Progenitor cell of endocrine pancreas (in vitro differentiated cells): ENCODE measurements at places on chromosomes 13 and 19. TPM values are rescaled to one million over a fixed set of nuclear protein-coding genes. Genes with fewer than 3 reads are reported as not detected.

GRCh38 chr13:36344173-36344572 lies 2.0 kb downstream of the SPART start:
- DNase-seq = no peak
- H3K27me3 ChIP-seq = peaks cover 23% of the 10 kb centered on the region
- peak overlapping the region; percentile 93 for H3K4me3 ChIP-seq
- H3K27ac ChIP-seq = peak overlapping the region; percentile 99
- peaks cover 16% of the 10 kb centered on the region for H3K4me1 ChIP-seq

GRCh38 chr13:32176696-32177095 lies 138.5 kb downstream of the ZAR1L start:
- no peak for DNase-seq
- peaks cover 7% of the 10 kb centered on the region for H3K4me1 ChIP-seq
- H3K27me3 ChIP-seq = no peaks in the 10 kb centered on the region
- H3K27ac ChIP-seq = no peak overlapping the region
- H3K4me3 ChIP-seq = no peak overlapping the region
- H3K36me3 ChIP-seq = no peaks in the 10 kb centered on the region

DNA sequence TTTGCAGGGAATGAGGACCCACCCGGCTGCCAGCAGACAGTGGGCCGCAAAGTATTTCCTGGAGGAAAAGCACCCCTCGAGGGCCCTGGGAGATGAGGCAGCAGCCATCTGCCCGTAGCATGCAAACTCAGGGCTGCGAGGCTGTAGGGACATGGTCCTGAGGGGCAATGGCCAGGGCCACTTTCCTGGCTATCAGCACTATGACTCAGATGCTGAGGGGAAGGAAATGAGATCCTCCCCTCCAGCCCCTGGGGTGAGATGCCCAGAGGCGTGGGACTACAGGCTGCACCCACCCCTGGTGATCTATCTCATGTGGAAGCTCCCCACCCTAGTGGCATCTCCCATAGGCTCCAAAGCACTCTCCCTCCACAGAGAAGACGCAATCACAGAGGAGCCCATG lies 80.1 kb downstream of the SLC7A1 start:
- no peak overlapping the region for H3K4me3 ChIP-seq
- no peak overlapping the region for H3K27ac ChIP-seq
- no peaks in the 10 kb centered on the region for H3K27me3 ChIP-seq
- H3K36me3 ChIP-seq = peaks cover 12% of the 10 kb centered on the region
- no peaks in the 10 kb centered on the region for H3K4me1 ChIP-seq
- no peak for DNase-seq

GRCh38 chr19:415292-415691 lies 6.3 kb upstream of the C2CD4C start:
- no peak overlapping the region for H3K27ac ChIP-seq
- no peaks in the 10 kb centered on the region for H3K27me3 ChIP-seq
- H3K4me3 ChIP-seq = no peak overlapping the region
- H3K36me3 ChIP-seq = peaks cover 4% of the 10 kb centered on the region
- no peak for DNase-seq

GRCh38 chr13:74825152-74825937 lies 656.6 kb downstream of the TBC1D4 start:
- H3K4me3 ChIP-seq = no peak overlapping the region
- H3K27me3 ChIP-seq = no peaks in the 10 kb centered on the region
- no peak for DNase-seq
- H3K36me3 ChIP-seq = no peaks in the 10 kb centered on the region
- H3K27ac ChIP-seq = no peak overlapping the region

- no peaks in the 10 kb centered on the region for H3K4me1 ChIP-seq
- H3K27me3 ChIP-seq = no peaks in the 10 kb centered on the region
- DNase-seq = no peak
- no peak overlapping the region for H3K4me3 ChIP-seq
- no peaks in the 10 kb centered on the region for H3K36me3 ChIP-seq
These were observed 25.4 kb upstream of the ZNF766 start for GRCh38 chr19:52244021-52244420.

DNA sequence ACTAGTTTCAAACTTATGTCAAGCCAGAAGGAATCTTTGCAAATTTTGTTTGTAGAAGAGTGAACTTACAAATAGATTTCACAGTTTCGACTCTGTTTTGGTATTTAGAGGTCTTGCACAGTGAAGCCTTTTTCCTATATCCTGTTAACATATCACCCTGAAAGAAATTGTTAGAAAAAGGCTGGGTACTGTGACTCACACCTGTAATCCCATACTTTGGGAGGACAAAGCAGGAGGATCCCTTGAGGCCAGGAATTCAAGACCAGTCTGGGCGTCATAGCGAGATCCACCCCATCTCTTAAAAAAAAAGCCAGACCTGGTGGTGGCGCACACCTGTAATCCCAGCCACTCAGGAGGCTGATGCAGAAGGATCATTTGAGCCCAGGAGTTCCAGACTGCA lies 224.0 kb downstream of the GGACT start:
- H3K36me3 ChIP-seq = peaks cover 7% of the 10 kb centered on the region
- no peaks in the 10 kb centered on the region for H3K27me3 ChIP-seq
- no peak for DNase-seq
- no peak overlapping the region for H3K4me3 ChIP-seq
- no peaks in the 10 kb centered on the region for H3K4me1 ChIP-seq
- H3K27ac ChIP-seq = no peak overlapping the region

GRCh38 chr19:50222691-50223438 lies 19.4 kb downstream of the MYH14 start:
- DNase-seq = no peak
- H3K4me1 ChIP-seq = no peaks in the 10 kb centered on the region
- H3K36me3 ChIP-seq = peaks cover 27% of the 10 kb centered on the region
- no peak overlapping the region for H3K4me3 ChIP-seq
- H3K27me3 ChIP-seq = no peaks in the 10 kb centered on the region

- no peak for DNase-seq
- H3K4me3 ChIP-seq = no peak overlapping the region
- peaks cover 18% of the 10 kb centered on the region for H3K4me1 ChIP-seq
- no peak overlapping the region for H3K27ac ChIP-seq
- H3K36me3 ChIP-seq = no peaks in the 10 kb centered on the region
These were observed 368.0 kb upstream of the SGCG start for GRCh38 chr13:22812793-22813192.

GRCh38 chr19:36051236-36051635 lies 2.8 kb downstream of the THAP8 start:
- H3K27ac ChIP-seq = no peak overlapping the region
- peak overlapping the region; percentile 10 for H3K4me3 ChIP-seq
- H3K36me3 ChIP-seq = no peaks in the 10 kb centered on the region
- H3K27me3 ChIP-seq = no peaks in the 10 kb centered on the region
- peaks cover 16% of the 10 kb centered on the region for H3K4me1 ChIP-seq

DNA sequence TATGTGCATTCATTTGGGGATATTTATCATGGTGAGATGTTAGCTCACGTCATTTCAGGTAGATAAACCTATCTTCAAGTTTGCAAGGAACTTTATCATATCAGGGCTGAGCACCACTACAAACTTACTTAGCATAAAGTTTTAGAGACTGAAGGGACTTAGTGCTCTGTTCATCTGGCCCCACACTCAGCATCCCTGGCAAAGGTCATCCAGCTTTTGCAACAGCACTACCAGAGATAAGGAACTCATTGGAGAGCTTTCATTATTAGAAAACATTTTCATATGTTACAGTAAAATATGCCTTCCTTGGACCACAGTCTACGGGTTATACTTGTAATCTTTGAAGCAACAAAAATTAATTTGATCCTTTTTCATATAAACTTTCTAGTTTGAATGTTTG lies 263.4 kb downstream of the POU4F1 start:
- peaks cover 9% of the 10 kb centered on the region for H3K4me1 ChIP-seq
- no peak overlapping the region for H3K4me3 ChIP-seq
- DNase-seq = no peak
- no peaks in the 10 kb centered on the region for H3K36me3 ChIP-seq

GRCh38 chr13:25114220-25114619 lies 18.3 kb downstream of the PABPC3 start:
- H3K4me1 ChIP-seq = peaks cover 4% of the 10 kb centered on the region
- no peaks in the 10 kb centered on the region for H3K36me3 ChIP-seq
- H3K27me3 ChIP-seq = peaks cover 15% of the 10 kb centered on the region
- peak; percentile 73 for DNase-seq

- no peaks in the 10 kb centered on the region for H3K27me3 ChIP-seq
- no peaks in the 10 kb centered on the region for H3K4me1 ChIP-seq
- H3K4me3 ChIP-seq = no peak overlapping the region
- no peak for DNase-seq
- no peak overlapping the region for H3K27ac ChIP-seq
- no peaks in the 10 kb centered on the region for H3K36me3 ChIP-seq
These were observed 139.3 kb downstream of the IRS2 start for GRCh38 chr13:109647053-109647452.

- H3K36me3 ChIP-seq = no peaks in the 10 kb centered on the region
- H3K27me3 ChIP-seq = peaks cover 68% of the 10 kb centered on the region
- H3K4me1 ChIP-seq = peaks cover 6% of the 10 kb centered on the region
- DNase-seq = no peak
- H3K27ac ChIP-seq = no peak overlapping the region
These were observed 50.6 kb downstream of the HSPH1 start for GRCh38 chr13:31111136-31111535.

Gene SULT2A1
- not detected in 2 replicates for total RNA-seq

Gene GNA15
- total RNA-seq = not detected in 2 replicates

Gene ZSCAN22
- 4.6 TPM in 2 replicates for total RNA-seq

Gene MBD3L2
- not detected in 2 replicates for total RNA-seq

Gene RUBCNL
- 1.4 and 2.1 TPM in 2 replicates for total RNA-seq

Gene MBD3L3
- total RNA-seq = not detected in 2 replicates

Gene VSTM1
- not detected in 2 replicates for total RNA-seq

Gene TEAD2
- 226 and 235 TPM in 2 replicates for total RNA-seq

Gene PNMA8C
- total RNA-seq = 0.19 and 0.36 TPM in 2 replicates

Gene SHANK1
- total RNA-seq = 0.20 and 0.36 TPM in 2 replicates

Gene MAP4K1
- total RNA-seq = 6.7 and 10.9 TPM in 2 replicates

Gene CD37
- not detected in 2 replicates for total RNA-seq

Gene NXNL1
- total RNA-seq = not detected in 2 replicates
